ENCODE measurements at places on chromosomes 2 and 18.

- no peak for DNase-seq
Measured at GRCh38 chr2:135742325-135742757, 686 bp downstream of the UBXN4 start.

- no peak for DNase-seq
Measured at GRCh38 chr2:2318949-2319348, 12.1 kb downstream of the MYT1L start.

DNA sequence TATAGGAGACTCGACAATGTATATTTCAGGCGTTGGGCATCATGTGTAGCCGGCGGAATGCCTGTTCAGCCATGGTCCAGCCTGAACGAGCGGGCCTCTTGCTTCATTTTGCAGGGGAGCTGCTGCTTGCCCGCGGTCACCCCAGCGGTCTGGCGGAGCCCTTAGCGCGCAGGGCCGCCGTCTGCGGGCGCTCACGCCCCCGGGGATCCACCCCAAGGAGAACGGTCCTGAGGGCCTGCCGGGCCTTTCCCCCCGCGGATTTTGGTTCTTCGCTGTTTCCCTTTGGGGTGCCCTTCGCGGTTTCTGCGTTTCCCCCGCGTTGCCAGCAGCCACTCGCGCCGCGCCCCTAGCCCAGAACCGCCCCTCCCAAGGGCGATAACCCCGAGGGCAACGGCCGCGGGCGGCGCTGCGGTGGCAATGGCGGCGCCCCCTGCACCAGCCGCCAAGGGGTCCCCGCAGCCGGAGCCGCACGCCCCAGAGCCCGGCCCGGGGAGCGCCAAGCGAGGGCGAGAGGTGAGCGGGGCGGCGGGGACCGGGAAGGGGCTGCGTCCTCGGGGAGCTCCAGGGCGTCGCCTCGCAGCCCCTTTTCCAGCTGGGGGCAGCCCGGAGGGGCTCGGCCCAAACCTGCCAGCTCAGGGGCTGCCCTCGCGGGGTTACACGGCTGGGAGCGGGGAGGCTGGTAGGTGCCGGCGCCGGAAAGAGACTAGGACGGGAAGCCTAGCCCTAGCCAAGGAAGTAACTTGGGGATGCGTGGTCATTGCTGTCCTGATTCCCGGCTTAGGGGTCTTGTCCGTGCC lies at the start of gene MFSD2B:
Gene MFSD2B, plus strand, starts transcription at position 406 of the 797 bp plus-strand sequence. Its CDS starts 12 bp downstream, at position 418.
- DNase-seq, result no peak

- DNase-seq, result no peak
Measured at GRCh38 chr2:195532628-195533271, 124.3 kb upstream of the SLC39A10 start.

DNA sequence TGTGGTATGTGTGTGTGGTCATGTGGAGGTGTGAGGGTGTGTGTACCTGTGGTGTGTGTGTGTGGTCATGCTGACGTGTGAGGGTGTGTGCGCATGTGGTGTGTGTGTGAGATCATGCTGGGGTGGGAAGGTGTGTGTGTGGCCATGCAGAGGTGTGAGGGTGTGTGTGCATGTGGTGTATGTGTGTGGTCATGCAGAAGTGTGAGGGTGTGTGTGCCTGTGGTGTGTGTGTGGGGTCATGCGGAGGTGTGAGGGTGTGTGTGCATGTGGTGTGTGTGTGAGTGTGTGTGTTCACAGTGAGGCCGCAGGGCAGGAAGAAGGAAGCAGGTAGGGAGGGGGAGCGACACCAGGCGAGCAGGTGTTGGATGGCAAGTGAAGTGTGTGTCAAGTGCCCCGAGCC lies 259.0 kb downstream of the LOXHD1 start:
- DNase-seq, result no peak

GRCh38 chr2:157174321-157174720 lies 83.2 kb upstream of the GALNT5 start:
- no peak for DNase-seq

DNA sequence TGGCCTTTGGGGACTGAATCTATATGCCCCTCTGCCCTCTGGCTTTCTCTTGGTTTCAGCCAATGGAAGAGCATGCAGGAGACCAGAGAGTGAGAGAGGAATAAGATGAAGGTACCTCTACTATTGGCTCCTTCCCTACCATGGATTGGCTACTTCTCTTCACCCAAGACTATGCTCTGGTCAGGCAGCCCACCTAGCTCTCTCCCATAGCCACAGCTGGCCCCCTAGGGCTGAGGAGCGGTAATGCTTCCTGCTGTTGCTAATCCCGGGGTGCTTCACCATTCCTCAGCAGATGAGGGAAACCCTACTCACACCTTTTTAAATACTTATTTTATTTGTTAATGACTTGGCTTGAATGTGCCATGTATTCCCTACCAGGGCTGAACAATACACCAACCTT lies 142.4 kb downstream of the MREG start:
- no peak for DNase-seq

GRCh38 chr2:88739985-88740600 lies 48.6 kb downstream of the RPIA start:
- peak; percentile 73 for DNase-seq

GRCh38 chr18:9020221-9020620 lies 82.3 kb upstream of the NDUFV2 start:
- no peak for DNase-seq

- no peak for DNase-seq
Measured at GRCh38 chr2:56167616-56168562, 15.9 kb upstream of the CCDC85A start.

DNA sequence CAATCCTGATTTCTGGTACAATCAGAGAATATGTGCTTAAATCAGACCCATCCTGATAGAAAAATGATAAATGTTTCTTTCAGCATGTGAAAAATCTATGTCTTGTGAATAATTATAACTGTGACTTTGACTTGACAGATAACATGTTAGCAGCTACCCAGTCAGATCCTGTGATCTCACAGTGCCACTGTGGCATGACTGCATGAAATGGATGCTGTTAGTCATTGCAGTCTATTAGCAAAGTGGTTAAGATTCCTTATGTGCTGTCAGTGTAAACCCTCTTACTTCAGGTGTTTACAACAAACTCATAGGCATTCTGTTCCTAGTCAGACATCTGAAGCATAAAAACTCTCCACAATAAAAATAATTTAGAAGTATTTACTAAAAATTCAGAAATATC lies 244.6 kb upstream of the RND3 start:
- DNase-seq, result no peak

DNA sequence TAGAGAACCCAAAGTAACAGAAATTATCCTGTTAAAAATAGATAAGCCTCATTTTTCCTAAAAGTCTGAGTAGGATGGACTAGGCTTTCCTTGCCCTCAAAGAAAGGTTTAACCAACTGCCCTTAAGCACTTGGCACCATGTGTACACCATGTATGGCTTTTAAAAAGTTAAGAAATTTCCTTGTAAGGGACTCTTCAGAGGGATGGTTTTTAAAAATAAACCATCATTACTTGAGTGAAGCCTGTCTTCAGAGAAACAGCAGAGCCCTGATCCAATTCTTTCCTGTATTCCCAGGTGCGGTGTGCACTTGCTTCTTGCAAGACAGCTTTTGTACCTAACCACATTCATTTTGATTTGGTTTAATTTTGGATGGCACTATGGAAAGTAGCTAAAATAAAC lies 1.1 kb upstream of the NEMP2 start:
- DNase-seq, result no peak

DNA sequence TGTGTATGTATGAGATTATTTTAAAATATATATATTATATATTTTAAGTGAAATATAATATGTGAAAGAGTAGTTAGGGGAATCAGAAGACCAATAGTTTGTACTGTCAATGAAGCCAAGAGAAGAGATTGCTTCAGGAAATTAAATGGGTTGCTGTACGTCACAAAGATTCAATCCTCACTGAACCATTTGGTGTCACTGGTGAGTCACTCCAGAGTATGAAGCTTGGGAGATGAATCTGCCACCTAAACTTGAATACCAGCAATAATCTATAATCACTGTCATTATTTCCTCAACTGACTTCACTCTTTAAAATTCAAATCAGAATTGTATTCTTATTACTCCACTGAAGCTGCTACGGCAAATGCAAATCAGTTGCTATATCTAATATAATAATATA lies 41.9 kb upstream of the SCN9A start:
- DNase-seq, result no peak

DNA sequence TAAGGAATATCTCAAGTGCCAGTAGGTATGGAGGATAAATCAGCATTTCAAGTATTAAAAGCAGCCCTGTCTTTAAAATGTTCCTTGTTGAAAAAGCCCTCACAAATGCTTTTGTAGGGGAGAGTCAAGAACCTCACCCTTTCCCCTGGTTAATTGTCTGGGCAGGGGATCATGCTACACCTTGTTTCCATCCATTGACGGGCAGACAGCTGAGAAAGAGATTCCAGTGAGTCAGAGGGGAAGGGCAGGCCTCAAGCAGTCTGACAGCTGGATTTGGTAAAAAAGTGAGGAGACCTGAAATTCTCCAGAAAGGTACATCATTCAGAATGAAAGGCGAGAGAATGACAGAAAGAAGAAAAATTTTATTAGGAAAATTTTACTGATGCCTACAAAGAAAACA lies 203.2 kb upstream of the CYP26B1 start:
- DNase-seq, result no peak

GRCh38 chr2:173359231-173359630 lies 4.6 kb downstream of the CDCA7 start:
- DNase-seq, result no peak

DNA sequence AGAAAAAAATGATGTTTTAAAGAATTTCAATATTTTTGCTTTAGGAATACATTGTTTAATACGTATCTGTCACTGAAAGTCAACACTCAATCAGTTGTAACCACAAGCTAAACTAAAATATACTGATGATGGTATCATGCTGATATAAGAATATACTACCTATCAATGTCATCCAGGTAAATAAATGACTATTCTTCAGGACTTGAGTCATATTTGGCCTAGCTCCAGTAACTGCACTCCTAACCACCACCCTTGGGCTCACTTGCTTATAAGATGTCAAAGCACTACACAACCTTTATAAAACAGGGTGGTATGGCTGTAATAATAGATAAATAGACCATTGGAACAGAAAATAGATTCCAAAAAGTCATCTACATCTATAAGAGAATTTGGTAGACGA lies 48.8 kb downstream of the RND3 start:
- DNase-seq, result no peak

- DNase-seq, result no peak
Measured at GRCh38 chr2:182548031-182548950, 121.5 kb upstream of the PDE1A start.

GRCh38 chr18:59429608-59430007 lies 70.5 kb upstream of the LMAN1 start:
- DNase-seq, result no peak

GRCh38 chr2:206530727-206531126 lies 87.4 kb downstream of the ADAM23 start:
- DNase-seq, result no peak

GRCh38 chr18:48917579-48918517 lies 32.9 kb downstream of the SMAD7 start:
- no peak for DNase-seq

DNA sequence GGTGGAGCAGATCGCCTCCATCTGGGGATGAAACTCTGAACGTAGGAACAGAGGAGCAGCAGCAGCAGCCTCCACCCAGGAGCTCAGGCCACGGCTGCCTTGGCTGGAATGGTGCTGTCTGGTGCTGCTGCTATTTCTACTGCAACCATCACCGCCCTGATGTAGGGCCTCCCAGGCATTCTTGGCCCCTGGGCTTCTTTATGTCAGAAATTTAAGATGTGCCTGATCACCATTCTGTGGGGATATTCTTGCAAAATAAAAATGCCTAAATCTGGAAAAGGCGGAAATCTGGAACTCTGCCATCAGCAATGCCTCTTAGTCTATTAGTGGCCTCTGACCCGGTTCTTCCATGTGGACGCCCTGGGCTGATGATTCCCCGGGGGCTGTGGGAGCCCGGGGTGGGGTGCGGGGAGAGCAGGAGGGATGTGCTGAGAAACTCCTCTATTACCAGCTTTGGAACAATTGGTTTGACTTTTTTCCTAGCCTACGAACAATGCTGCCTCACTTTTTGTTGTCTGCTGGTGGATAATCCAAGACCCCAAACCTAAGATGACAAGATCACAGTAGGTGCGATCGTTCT lies 47.2 kb downstream of the FAM124B start:
- no peak for DNase-seq

DNA sequence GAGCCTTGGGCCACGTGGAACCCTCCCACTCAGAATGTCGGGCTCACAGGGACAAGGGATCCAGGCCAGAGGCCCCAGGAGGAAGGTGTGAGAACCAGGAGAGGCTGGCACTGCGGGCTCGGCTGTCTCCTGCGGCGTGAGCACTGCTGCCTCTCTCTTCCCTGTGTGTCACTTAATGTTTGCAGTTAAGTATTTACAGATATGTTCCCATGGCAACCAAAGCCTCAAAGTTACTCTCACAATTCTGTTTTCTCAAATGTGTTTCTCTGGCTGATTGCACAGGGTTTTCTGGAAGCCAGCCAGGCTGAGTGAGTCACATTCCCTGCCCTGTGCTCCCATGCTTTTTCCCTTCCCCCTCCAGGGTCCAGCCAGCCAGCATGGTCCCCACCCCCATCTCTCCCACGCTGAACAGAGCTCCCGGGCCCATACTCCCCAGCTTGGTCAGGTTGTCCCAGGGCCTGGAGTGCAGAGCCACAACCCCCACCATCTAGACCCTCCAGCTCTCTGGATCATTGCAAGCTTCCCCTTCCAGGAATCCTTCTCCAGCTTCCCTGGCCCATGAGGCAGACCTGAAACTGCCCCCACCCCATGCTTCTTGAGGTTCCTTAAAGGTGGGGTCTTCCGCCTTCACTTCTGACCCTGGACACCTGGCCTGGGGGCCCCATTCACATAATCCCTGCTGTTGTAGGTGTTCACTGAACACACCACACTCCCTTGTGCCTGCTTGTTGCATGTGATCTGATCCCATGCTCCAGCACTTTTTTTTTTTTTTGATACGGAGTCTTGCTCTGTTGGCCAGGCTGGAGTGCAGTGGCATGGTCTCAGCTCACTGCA lies 265.9 kb downstream of the CELF4 start:
- DNase-seq, result no peak

- no peak for DNase-seq
Measured at GRCh38 chr2:239186516-239187357, 214.1 kb downstream of the HDAC4 start.

GRCh38 chr2:69202327-69202726 lies 184.7 kb downstream of the GFPT1 start:
- no peak for DNase-seq

- DNase-seq, result no peak
Measured at GRCh38 chr18:21406116-21406515, 164.1 kb downstream of the GREB1L start.

- DNase-seq, result peak; percentile 40
Measured at GRCh38 chr2:119544075-119544938, at the start of gene CFAP221. TSS of gene CFAP221 (plus strand) at chr2:119544449. CDS start at chr2:119546132, 1,683 bp downstream.

DNA sequence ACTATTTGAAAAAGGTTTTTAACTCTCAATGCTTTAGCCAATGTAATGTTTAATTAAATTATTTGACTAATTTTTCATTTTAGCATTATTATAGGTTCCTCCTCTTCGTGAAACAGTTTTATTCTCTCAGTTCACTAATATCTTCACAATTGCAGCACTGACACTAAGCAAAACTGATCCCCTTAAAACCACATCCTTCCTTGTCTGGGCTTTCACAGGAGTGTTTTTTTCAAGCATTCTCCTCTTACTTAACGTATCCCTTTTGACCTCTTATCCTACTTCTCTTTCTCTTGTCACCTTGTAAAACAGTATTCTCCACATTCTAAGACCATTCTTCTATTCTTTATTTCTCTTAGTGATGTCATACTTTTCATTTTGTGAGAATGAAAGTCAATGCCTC lies 112.8 kb downstream of the DSC3 start:
- no peak for DNase-seq

Data from stimulated activated CD4-positive, alpha-beta T cell treated with anti-CD3 and anti-CD28 coated beads, Interleukin-12 subunit alpha, Interleukin-12 subunit beta, amount 100 ng/mL, for 4 hours (primary cell).